ENCODE measurements at places on chromosomes 3 and 15.

GRCh38 chr3:81468391-81468790 is 293.1 kb downstream of the GBE1 start:
- no peak for DNase-seq

DNA sequence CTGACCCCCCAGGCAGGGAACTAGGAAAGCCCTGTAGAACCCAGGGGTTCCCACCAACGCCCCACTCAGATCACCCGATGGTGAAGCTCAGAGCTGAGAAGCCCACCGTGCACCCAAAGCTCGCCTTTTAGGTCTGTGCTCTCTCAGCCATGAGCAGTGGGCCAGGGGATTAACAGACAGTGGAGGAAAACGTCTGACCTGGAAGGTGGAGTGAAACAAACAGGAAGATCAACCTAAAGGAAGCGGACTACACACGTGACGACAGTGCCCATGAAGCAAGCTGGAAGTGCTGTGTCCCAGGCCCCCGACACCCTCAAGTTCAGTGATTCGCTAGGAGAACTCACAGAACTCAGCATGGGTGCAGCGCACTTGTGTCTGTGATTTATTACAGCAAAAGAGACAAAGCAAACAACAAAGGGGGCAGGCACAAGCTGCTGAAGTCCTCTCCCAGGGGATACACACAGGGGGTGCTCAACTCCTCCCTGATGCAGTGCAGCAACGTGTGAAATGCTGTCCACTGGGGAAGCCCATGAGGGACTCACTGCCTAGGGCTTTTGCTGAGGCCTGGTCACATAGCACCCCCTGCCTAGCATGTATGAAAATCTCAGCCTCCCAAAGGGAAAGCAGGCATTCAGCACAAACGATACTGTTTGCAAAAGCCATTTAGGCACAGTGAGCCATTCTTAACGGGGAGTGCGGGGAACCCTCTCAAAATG is 43.5 kb downstream of the CFAP92 start:
- DNase-seq = no peak

DNA sequence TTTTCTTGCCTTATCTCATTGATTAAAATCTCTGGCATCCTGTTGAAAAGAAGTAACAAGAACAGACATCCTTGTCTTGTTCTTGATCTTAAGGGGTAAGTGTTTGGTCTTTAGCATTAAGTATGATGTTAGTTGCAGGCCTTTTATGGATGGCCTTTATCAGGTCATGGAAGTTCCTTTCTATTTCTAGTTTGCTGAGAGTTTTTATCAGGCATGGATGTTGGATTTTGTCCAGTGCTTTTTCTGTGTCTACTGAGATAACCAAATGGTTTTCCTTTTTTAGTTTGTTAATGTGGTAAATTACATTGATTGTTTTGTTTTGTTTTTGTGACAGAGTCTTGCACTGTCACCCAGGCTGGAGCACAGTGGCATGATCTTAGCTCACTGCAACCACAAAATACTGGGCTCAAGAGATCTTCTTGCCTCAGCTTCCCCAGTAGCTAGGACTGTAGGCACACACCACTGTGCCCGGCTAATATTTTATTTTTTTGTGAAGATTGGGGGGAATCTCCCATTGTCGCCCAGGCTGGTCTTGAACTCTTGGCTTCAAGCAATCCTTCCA is 26.3 kb downstream of the MRAS start:
- no peak for DNase-seq

GRCh38 chr15:40340740-40341400 is at the start of gene CCDC9B:
Gene CCDC9B, minus strand, starts transcription at chr15:40340939. Its CDS starts 120 bp downstream, at chr15:40340819.
- no peak for DNase-seq

DNA sequence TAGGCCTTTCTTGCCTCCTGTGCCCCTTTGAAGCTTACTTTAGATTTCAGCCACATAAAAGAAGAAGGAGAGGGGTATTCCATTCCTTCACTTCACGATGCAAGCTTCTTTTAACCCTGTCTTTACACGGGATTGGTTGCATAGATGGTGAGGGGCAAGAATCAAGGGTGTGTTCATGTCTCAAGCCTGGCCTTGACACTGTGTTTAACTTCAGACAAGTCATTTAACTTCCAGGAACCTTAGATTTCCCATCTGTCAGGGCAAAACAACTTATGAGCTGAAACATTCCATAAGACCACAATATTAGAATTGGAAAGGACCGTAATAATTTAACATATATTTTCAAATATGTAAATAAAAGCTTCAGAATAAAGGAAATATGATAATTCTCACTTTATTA is 344.5 kb downstream of the MFSD1 start:
- no peak for DNase-seq

- DNase-seq = no peak
Measured at GRCh38 chr15:79644091-79644490, 212.0 kb downstream of the MINAR1 start.

DNA sequence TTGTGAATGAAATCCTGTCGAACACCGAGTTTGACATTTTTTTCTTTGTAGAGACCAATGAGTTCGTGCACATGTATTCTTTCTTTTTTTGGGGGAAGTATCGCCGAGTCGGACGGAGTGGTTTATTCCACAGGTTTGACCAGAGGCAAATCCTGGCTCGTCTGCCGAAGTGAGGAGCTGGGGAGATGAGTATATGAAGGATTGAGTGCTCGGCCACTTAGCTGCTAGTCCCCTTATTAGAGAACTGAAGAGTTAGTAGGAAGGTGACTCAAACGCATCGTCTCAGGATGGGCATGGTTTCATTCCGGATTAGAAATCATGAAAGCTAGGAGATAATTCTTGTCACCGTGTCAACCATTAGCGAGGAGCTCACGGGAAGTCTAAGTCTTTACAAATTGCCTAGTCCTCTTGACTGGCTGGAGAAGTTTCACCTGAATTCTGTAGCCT is 154.7 kb upstream of the GOLIM4 start:
- no peak for DNase-seq

DNA sequence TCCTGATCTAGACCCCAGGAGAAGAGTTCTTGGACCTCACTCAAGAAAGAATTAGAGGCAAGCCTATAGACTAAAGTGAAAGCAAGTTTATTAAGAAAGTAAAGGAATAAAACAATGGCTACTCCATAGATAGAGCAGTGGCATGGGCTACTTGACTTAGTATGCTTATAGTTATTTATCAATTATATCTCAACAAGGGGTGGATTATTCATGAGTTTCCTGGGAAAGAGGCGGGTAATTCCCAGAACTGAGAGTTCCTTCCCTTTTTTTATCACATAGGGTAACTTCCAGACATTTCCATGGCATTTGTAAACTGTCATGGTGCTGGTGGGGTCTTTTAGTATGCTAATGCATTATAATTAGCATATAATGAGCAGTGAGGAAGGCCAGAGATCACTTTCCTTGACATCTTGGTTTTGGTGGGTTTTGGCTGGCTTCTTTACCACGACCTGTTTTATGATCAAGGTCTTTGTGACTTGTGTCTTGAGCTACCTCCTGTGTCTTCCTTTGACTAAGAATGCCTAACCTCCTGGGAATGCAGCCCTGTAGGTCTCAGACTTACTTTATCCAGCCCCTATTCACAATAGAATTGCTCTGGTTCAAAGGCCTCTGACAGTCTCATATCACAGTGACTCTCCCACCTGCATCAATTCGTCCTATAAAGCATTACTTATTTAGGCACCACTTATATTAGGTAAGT is 35.3 kb upstream of the PLSCR2 start:
- no peak for DNase-seq

- no peak for DNase-seq
Measured at GRCh38 chr15:51087513-51087912, 7.2 kb downstream of the TNFAIP8L3 start.

- DNase-seq = no peak
Measured at GRCh38 chr15:92813485-92813884, 86.6 kb upstream of the CHD2 start.

GRCh38 chr15:95701410-95701809 is 629.1 kb upstream of the NR2F2 start:
- no peak for DNase-seq

- no peak for DNase-seq
Measured at GRCh38 chr3:58020783-58021071, 12.5 kb downstream of the FLNB start.

- DNase-seq = no peak
Measured at GRCh38 chr15:67606742-67607141, 64.2 kb downstream of the MAP2K5 start.

DNA sequence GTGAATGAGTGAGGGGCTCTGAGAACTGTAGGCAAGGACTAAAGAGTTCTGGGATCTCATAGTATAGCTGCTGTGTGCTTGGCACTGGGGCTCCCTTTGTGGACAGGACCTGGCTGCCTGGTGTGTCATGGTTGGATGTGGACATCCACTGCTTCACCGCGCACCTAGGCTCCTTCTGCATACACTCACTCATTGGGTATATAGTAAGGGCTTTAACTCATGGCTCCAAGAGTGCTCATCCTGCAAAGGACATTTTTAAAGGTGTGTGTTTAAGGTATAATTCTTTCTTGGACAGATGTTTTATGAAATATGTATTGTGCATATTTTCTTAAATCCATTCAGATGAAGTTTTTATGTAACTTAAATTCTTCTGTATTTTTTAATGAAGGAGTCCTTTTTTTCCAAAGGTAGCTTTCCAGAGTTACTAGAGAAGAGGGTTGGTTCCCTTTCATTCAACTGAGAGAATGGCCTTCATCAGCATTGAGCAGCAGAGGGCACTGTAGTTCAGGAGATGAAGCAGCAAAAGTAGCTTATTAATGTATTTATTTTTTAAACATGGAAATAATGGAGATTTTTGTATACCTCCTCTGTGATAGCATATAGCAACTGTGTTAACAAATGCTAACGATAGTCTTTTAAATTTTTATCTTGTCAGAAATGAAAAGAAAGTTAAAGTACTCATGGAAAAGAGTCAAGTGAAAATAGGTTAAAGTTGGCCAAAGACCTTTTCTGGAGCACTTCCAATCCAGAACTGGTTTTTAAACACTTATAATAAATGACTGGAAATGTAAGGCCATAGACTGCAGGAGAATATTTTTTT is 25.2 kb downstream of the OXNAD1 start:
- no peak for DNase-seq

- DNase-seq = no peak
Measured at GRCh38 chr3:144482876-144483275, 511.3 kb downstream of the DIPK2A start.

DNA sequence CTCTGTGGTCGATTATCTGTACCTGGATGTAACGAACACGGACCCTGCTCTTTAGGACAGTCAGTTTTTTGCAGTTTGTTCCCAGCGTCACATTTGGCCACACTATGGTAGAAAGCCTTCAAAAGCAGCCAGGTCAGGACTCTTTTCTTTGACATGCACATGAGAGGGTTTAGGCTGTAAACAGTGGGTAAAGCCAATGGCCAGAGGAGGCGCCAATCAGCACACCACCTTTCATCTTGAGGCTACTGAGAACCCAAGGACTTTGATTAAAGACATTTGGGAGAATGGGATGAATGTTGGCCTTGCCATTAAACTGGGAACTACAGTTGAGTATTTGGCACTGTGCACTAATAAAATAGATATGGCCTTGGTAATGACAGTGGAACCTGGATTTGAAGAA is 225.9 kb downstream of the OXSM start:
- no peak for DNase-seq

DNA sequence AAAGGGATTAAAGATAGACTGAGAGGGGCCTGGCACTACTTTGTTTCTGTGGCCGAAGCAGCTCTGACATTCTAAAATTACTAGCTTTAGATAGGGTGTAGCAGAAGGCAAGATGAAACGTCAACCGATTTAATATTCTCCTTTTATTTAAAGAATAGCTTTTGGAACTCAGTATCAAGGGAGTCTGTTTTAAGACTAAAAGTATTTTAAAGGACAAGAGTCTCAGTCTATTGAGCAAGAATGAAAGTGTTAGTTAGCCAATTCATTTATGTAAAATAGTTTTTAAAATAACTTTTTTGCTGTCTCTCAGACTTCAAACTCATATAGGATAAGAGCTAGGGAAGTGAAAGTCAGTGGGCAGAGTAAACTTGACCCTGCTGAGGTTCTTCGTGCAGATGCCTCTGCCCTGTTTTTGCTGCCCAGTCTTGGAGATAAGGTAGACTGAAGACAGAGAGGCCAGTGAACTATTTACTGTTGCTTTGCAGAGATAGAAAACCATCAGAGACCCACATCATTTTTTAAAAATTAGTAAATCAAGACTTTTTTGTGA is 1090.9 kb downstream of the ROBO2 start:
- no peak for DNase-seq

GRCh38 chr3:1394188-1394587 is 301.4 kb downstream of the CNTN6 start:
- no peak for DNase-seq
